ENCODE measurements at places on chromosomes 2 and 18. TPM values are rescaled to one million over a fixed set of nuclear protein-coding genes. Genes with fewer than 3 reads are reported as not detected.

DNA sequence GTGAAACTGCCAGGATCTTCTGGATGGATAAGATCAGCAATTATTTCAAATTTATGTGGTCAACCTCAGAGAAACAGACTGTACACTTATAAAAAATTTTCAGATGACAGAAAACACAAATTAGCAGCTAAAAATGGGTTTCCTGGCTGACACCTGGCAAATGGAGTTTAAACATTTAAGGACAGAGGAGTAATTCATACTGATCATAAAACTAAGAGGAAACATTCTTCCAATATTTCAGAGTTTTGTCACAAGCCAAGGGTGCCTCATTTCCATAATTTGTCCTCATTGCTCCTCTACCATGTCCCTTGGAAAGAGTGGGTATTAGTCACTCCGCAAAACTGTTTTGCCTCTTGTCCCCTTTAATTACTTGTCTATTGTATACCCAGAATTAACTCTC lies 70.2 kb downstream of the TMEFF2 start:
- no peak for DNase-seq
- H3K36me3 ChIP-seq, result no peaks in the 10 kb centered on the region
- H3K4me3 ChIP-seq, result no peak overlapping the region
- no peaks in the 10 kb centered on the region for H3K27me3 ChIP-seq
- no peaks in the 10 kb centered on the region for H3K4me1 ChIP-seq

- peaks cover 3% of the 10 kb centered on the region for H3K4me1 ChIP-seq
- H3K27me3 ChIP-seq, result peaks cover 34% of the 10 kb centered on the region
- no peak overlapping the region for H3K4me3 ChIP-seq
- no peaks in the 10 kb centered on the region for H3K36me3 ChIP-seq
- no peak overlapping the region for H3K27ac ChIP-seq
- DNase-seq, result peak; percentile 31
Observed at GRCh38 chr2:149040451-149040850, 2.0 kb downstream of the LYPD6B start.

Gene UGT1A5
- total RNA-seq, result not detected

DNA sequence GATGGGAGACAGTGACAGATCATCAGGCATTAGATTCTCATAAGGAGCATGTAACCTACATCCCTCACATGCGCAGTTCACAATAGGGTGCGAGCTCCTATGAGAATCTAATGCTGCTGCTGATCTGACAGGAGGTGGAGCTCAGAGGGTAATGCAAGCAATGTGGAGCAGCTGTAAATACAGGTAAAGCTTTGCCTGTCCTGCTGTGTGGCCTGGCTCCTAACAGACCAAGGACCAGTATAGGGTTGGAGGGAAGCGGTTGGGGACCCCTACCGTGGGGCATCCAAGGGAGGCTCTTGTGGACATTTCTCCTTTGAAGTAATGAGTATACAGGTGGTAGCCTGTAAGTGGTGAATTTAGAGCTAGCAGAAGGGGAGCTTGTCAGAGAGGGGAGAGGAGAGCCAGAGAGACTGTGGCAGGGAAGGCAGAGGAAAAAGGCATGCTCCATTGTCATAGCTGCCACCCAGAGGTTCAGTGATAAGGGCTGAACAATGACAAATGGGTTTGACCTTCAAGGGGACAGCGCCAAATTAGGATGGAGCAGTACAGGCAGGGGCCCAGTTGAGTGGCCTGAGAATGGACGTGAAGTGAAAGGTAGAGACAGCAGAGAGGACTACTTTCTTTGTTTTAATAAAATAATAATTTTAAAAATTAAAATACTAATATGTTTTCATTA lies 15.2 kb upstream of the TMBIM1 start:
- no peak overlapping the region for H3K4me3 ChIP-seq
- no peak for DNase-seq
- no peaks in the 10 kb centered on the region for H3K27me3 ChIP-seq
- H3K4me1 ChIP-seq, result no peaks in the 10 kb centered on the region
- no peaks in the 10 kb centered on the region for H3K36me3 ChIP-seq

DNA sequence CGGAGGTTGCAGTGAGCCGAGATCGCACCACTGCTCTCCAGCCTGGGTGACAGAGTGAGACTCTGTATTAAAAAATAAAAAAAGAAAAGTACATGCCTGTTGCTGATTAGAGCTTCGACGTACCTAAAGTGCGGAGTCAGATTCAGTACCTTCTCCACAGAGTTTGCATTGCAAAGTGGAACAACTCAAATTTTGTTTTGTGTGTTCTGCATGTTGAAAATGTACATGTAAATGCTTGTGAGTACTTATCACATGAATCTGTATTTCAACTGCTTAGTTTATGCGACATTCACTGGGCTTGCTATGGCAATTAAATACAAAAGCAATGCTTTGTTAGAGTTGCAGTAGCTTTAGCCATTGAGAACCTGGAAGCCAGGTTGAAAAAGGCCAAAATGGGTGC lies 36.4 kb downstream of the ACTR2 start:
- DNase-seq, result no peak
- H3K27me3 ChIP-seq, result no peaks in the 10 kb centered on the region
- no peak overlapping the region for H3K27ac ChIP-seq

DNA sequence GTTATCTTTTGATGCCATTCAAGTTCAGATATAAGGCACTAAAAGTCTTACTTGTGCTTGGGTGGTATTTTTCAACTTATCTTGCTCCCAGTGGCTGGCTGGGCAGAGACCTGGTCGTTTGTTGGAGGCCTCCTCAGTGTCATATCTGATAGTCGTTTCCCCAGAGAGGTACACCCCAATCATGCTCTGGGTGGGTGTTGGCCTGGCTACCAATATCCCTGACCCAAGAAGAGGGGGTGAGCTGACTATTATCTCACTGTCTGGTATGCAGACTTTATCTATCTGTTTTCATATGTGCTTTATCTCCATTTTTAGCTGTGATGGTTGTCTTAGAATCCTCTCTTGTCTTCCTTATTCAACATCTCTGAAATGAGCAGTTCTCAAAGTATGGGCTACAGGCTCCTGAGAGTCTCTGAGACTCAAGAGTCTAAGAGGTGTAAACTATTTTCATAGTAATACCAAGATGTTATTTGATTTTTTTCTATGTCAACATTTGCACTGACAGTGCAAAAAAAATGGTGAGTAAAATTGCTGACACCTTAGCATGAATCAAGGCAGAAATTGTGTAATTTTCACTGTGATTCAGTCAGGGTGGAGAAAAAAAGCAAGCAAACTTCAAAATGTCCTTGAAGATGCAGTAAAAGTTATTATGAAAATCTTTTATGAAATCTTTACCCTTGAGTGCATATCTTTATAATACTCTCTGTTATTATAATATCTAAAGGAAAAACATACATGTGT lies 12.3 kb upstream of the PLEK start:
- H3K27ac ChIP-seq, result no peak overlapping the region
- H3K4me1 ChIP-seq, result no peaks in the 10 kb centered on the region
- no peak overlapping the region for H3K4me3 ChIP-seq
- H3K36me3 ChIP-seq, result no peaks in the 10 kb centered on the region

Gene CRYBA2
- not detected for total RNA-seq

Gene KCNK3
- total RNA-seq, result not detected

GRCh38 chr2:41698678-41699422 lies 349.0 kb upstream of the PKDCC start:
- H3K27ac ChIP-seq, result no peak overlapping the region
- no peaks in the 10 kb centered on the region for H3K27me3 ChIP-seq
- no peaks in the 10 kb centered on the region for H3K36me3 ChIP-seq
- no peak for DNase-seq

Gene ANKRD44
- total RNA-seq, result 170 TPM
